ENCODE measurements at places on chromosomes 12 and 14.

DNA sequence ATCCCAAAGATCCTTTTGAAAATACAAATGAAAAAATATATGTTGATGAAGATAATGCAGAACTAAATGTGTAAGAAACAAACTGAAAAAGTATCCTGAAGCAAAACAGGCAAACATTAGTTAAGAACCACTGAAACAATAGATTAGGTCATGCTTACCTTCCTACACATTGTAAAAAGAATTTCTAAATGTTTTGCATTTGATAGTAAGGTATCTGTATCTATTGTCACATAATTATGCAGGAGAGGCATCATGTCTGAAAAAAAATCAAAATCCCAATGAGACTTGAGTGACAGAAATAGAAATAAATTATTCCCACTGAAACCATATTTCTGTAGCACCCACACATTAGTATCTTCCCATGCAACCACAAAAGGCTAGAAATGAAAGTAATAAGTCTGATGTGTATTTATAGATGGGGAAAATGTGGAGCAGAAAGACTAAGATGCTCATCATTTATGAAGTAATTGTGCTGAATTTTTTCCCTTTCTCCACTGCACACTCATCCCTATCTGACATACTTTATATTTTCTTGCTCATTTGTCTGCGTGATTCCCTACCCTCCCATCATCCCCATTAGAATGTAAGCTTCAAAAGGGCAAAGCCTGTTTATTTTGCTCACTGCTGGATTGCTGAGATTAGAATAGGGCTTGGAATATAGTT, 43.5 kb downstream of the IPO8 start:
- DNase-seq: no peak

GRCh38 chr12:120142231-120142877, 25.8 kb upstream of the RAB35 start:
- DNase-seq: no peak

GRCh38 chr14:52043690-52044089, 25.2 kb downstream of the NID2 start:
- DNase-seq: peak; percentile 70

DNA sequence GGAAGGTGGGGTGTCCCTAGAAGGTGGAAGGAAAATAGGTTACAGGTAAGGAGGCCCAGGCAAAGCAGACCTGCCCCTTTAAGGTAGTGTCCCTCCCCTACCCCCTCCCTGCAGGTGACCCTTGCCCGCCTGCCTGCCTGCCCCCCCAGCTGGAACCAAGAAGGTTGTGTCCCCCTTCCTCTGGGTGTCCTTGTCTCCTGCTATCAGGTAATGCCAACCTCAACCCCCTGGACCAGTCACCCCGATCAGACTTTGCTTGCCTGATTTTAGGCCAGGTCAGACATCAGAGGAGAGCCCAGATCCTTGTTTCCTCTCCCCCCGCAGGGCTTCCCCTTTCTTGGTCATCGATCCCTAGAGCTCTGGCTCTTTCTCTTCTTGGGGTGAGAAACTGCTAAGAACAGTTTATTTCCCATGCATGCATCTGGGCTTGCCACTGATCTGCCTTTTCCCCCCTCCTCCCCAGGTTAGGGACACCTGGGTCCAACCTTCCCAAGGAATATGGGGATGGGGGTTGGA, at the start of gene SLC39A5:
SLC39A5 (plus strand) TSS at position 136 of the 516 bp plus-strand sequence. CDS start 1,224 bp downstream, outside the sequence.
- DNase-seq: no peak

DNA sequence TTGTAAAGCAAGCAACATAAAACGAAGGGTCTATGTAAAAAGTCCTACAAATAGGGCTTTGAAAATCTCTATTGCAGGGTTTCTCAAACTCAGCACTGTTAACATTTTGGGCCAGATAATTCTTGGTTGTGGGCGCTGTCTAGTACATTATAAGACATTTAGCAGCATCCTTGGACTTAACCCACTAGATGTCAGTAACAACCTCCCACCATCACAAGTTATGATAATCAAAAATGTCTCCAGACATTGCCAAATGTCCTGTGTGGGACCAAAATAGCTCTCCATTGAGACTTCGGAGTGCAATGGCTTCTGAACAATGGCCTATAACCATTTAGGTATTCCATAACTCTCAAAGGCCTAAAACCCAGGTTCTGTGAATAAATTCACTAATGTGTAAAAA, 22.9 kb upstream of the DHRS7 start:
- DNase-seq: no peak

DNA sequence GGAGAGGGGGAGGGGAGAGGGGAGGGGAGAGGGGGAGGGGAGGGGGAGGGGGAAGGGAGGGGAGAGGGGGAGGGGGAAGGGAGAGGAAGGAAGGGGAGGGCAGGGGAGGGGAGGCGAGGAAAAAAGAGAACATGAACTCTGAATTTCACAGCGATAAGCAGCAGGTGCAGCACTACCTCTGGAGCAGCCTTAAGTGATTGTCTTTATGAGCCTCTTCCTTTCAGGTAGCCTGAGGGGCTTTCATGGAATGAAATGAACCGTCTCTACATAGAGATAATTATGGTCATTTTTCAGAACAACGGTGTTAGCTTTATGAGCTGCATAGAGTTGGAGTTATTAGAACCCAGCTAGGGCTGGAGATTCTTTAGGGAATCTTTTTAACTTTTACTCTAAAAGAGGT, 18.1 kb upstream of the PTCSC3 start:
- no peak for DNase-seq

GRCh38 chr12:2375871-2376270, 323.1 kb downstream of the CACNA1C start:
- no peak for DNase-seq

DNA sequence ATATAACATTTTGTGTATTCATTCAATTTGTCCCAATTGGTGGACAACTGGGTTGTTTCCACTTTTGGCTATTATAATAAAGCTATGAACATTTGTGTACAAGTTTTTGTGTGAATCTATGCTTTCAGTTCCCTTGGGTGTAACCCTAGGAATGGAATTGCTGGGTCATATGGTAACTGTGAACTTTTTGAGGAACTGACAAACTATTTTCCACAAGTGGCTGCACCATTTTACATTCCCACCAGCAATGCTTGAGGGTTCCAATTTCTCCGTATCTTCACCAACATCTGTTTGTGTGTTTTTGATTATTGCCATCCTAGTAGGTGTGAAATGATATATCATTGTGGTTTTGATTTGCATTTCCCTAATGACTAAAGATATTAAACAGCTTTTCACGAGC, 13.0 kb downstream of the LPCAT3 start:
- DNase-seq: no peak

- no peak for DNase-seq
These were observed 1.4 kb downstream of the RAN start for GRCh38 chr12:130873106-130873795.

Measured in activated CD8-positive, alpha-beta memory T cell treated with anti-CD3 and anti-CD28 coated beads for 24 hours (primary cell).